Tongue (tissue), 3 donors: ENCODE measurements at places on chromosomes 5 and 9. TPM values are rescaled to one million over a fixed set of nuclear protein-coding genes. Genes with fewer than 3 reads are reported as not detected.

The NUTM2G gene
- total RNA-seq, result not detected

The TAF11L5 gene
- total RNA-seq, result not detected

The C5orf52 gene
- total RNA-seq, result not detected

The ZCCHC9 gene
- total RNA-seq, result 25.3 TPM

The PCDHA5 gene
- 0.41 TPM for total RNA-seq

The CDC25C gene
- 4.4 TPM for total RNA-seq

The ARL14EPL gene
- total RNA-seq, result not detected

The CCNO gene
- total RNA-seq, result not detected

The IFNA21 gene
- total RNA-seq, result not detected

The PTGS1 gene
- total RNA-seq, result 5.0 TPM

The PHYHD1 gene
- 26.0 TPM for total RNA-seq

The AJM1 gene
- total RNA-seq, result 2.2 TPM

The PCDHA1 gene
- total RNA-seq, result not detected

The LIFR gene
- total RNA-seq, result 69.6 TPM

The NEUROG1 gene
- not detected for total RNA-seq

The WWC1 gene
- total RNA-seq, result 15.5 TPM

The CSF1R gene
- total RNA-seq, result 21.6 TPM

The PCDHA12 gene
- total RNA-seq, result 0.10 TPM

The DIMT1 gene
- 16.2 TPM for total RNA-seq

The TRIM7 gene
- 21.7 TPM for total RNA-seq

The NR4A3 gene
- 4.7 TPM for total RNA-seq

The GRXCR2 gene
- not detected for total RNA-seq

The IRX2 gene
- 1.6 TPM for total RNA-seq

The DMRT3 gene
- not detected for total RNA-seq

The STK32A gene
- total RNA-seq, result 0.62 TPM

The KIF24 gene
- total RNA-seq, result 4.9 TPM

The OSTF1 gene
- total RNA-seq, result 17.8 TPM

The INSYN2B gene
- total RNA-seq, result 0.21 TPM

The FRMD3 gene
- total RNA-seq, result 33.2 TPM

The PNPLA7 gene
- 1.5 TPM for total RNA-seq

The ANKRD18B gene
- 6.6 TPM for total RNA-seq

The ANGPTL2 gene
- 78.1 TPM for total RNA-seq

The CCIN gene
- 0.41 TPM for total RNA-seq

The TESK1 gene
- 15.8 TPM for total RNA-seq

The SPATA31C2 gene
- not detected for total RNA-seq

The TTLL11 gene
- total RNA-seq, result 43.7 TPM
